Heart right ventricle (tissue), 16 donors: ENCODE measurements at places on chromosomes 3 and 15.

DNA sequence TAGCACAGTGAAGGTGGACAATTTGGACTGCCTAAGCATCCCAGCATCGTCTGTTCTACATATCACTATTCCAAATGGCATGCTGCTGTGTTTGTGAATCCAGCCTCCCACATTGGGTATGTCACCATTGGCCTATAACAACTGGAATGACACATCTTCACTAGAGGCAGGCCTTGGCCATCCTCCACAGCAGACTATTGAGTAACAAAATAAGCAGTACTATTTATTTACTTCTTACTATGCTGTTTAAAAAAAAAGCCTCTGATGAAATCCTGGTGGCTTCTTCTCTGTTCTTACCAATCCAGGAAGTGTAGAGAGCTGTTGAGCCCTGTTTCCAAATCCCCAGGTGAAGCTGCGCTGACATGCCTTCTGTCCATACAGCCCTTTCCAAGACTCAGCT, 30.6 kb upstream of the CERS3 start:
- DNase-seq = no peak

- no peak for DNase-seq
Measured at GRCh38 chr15:36603987-36604386, 24.6 kb downstream of the CDIN1 start.

- DNase-seq = no peak
Measured at GRCh38 chr3:20563251-20563650, 377.2 kb upstream of the SGO1 start.

- no peak for DNase-seq
Measured at GRCh38 chr3:104960579-104960978, 406.1 kb upstream of the ALCAM start.

GRCh38 chr3:129248286-129248979, 973 bp upstream of the COPG1 start:
- DNase-seq = no peak

GRCh38 chr3:124497487-124497886, 232.8 kb upstream of the UMPS start:
- DNase-seq = no peak

DNA sequence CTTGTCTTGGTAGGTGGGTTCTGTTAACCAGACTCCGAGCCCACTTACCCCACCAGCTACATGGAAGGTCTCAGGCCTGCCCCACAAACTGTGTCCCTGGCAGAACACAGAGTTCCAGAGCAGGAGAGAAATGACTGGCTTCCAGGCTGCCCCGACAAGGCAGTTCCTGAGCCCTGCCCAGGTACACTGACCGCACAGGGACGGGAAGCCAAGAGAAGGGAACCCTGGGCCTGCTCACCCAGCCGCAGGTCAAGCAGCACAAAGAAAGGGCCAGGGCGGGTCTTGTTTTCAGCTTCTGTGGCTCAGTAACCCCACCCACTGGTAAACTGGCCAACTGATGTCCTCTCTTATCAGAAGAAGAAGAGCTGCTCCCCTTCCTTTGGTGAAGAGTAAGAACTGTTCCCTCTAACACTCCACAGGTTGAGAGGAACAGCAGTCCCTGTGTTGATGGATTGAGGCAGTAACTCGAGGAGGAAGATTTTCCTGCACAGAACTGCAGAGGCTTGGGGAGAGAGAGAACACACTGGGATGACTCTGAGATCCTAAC, 68.4 kb downstream of the CRTC3 start:
- DNase-seq = peak; percentile 59

- DNase-seq = no peak
Measured at GRCh38 chr15:72169921-72170611, 27.5 kb downstream of the GRAMD2A start.
